ENCODE measurements at places on chromosomes 3 and 15.

DNA sequence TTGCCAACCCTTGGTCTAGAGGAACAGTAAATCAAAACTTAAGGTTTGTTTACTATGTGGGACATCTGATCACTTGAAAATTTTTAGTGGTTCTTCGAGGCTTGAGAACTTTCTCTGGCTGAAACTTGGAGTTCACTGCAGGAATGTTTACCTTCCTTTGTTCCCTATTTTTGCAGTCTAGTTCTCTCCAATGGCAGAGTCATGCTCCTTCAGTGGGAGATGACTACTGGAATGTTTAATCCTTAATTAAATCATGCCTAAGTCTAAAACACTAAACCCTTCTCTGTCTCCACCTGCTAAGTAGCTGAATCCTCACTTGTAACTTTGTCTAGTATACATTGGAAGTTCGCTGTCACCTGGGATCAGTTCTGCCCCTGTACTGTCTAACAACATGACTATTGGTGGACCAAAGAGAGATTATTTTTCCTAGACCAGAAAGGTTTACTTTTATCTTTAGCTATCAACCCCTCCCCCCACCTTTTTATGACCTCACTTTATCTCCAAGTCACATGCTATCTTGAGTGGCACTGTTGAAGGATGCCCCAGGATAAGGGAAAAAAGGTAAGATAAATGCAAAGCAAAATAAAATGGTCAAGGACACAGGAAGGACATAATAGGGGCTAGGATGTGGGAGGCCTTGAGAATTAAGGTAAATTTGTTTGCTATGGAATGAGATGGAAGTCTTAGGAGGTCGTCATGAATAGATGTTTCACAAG is 1.2 kb upstream of the ZNF609 start:
- DNase-seq = no peak

GRCh38 chr15:35061825-35062737 is 23.0 kb downstream of the NANOGP8 start:
- DNase-seq = no peak

DNA sequence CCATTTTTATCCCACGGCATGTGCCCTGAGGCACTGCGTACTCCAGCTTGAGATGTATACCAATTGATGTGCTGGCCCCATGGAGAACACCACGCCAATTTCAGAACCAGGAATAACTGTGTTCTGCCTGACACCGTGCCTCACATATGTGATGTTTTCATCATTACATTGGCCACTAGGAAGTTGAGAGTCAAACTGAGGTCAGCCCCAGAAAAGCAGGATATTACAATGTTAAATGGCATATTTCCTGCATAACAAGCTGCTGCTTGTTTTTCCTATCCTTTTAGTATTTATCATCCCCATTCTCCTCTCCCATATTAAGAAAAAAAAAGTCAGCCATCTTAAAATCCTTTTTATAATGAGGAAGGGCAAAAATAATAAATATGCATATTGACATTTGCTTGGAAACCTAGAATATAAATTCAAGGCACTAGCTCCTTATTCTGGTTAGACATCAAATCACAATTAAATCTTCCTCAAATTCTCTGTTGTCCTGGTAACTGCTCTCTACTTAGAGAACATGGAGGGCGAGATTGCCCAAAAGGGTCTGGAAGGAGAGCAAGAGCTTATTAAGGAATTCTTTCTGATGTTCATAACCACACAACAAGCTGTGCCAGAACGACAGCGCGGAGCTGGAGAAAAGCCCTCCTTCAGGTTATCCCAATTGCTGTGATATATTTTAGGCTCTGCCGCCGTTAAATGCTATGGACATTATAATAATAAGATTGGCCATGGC is 112.6 kb downstream of the UACA start:
- DNase-seq = no peak

GRCh38 chr3:36451816-36452215 is 71.5 kb downstream of the STAC start:
- no peak for DNase-seq

DNA sequence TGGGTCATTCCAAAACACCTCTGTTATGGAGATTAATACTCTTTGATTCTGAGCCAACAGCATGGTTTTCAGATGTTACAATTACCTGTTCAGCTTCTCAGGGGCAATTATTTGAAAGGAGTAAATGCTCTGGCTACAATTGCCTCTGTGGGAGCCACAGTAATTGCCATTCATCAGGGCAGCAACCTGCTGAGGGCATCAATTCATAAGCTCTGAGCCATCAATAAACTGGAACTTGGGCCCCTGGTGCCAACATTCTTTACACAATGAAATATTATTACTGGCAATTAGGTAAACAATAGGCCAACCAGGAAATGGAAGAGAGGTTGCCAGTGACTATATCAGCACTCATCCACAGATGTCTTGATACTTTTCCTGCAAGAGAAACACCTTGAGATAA is 660.8 kb downstream of the MECOM start:
- DNase-seq = no peak

- no peak for DNase-seq
Observed at GRCh38 chr15:68313501-68314410, 36.2 kb downstream of the FEM1B start.

DNA sequence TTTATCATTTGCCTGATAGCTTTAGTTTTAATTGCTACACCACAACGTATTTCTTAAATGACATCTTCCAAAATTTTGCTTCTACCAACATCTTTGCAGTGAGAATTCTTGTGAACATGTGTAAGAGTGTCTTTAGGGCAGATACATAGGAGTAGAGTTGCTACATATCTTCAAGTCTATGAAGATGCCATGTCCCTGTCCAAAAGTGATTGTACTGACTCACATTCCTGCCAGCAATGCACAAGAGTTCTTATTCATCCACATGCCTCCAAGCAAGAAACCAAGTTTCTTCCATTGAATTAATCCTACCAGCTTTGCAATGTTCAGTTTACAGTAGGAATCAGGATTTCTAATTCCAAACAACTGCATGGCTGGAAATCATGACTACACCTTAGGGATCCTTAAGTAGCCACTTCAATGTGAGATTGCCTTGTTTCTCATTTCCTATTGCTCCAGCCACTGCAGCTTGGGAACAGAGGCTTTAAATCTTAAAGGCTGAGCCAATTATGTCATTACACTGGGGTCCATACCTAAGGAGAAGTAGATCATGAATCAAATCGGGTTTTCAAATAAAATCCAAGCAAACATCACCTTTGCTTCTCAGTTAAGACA is 44.5 kb downstream of the BCL2L10 start:
- DNase-seq = no peak

DNA sequence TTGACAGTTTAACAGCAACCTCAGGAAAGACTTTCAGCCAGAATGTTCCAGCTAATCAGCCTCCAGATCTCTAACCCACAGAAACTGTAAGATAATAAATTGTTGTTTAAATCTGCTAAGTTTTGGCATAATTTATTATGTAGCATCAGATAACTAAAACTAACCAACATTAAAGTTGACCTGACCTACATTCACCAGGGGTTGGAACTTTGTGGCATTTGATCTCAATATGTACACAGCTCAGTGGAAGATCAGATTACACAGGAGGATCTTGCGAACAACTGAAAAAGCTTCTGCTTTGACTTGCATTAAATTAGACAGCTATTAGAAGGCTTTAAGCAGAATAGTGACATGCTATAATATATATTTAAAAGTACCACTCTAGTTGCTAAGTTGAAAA is 91.4 kb upstream of the POU1F1 start:
- DNase-seq = no peak
